NCI-H2107 (cell line): ENCODE measurements at places on chromosomes 11 and 22.

DNA sequence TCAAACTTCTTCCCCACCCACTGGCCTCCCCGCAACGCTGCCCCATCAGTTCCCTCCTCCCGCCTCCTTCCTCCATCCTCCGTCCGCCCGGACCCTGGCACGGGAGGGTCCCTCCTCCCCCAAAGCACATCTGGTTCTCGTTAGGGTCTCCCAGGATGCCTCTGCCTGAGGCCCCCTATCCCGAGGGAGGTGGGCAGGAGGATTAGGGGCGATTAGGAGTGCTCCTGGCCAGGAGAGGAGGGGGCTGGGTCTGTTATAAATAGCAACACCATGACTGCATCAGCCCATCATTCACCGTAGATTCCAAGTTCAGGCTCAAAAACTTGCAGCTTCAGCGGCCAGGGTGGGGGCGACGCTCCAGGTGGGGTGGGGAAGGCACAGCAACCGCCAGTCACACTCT, 10.4 kb downstream of the MYRF start:
- DNase-seq, result no peak

GRCh38 chr22:23778577-23778900, 5.9 kb downstream of the MMP11 start:
- no peak for DNase-seq

DNA sequence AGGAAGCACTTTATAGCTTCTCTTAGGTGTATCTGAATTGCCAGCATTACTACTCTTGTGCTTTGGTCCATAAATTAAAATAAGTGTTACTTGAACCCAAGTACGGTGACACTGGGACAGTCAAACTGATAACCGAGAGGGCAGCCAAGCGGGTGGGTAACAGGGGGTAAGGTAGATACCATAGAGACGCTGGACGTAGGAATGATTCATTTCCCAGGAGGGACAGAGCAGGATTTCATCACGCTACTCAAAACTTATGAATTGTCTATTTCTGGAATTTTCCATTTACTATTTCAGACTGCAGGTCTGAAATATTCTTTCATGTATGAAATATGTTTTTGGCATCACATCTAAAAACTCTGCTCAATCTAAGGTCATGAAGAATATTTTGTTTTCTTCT, 14.8 kb upstream of the SPATA19 start:
- DNase-seq, result no peak

DNA sequence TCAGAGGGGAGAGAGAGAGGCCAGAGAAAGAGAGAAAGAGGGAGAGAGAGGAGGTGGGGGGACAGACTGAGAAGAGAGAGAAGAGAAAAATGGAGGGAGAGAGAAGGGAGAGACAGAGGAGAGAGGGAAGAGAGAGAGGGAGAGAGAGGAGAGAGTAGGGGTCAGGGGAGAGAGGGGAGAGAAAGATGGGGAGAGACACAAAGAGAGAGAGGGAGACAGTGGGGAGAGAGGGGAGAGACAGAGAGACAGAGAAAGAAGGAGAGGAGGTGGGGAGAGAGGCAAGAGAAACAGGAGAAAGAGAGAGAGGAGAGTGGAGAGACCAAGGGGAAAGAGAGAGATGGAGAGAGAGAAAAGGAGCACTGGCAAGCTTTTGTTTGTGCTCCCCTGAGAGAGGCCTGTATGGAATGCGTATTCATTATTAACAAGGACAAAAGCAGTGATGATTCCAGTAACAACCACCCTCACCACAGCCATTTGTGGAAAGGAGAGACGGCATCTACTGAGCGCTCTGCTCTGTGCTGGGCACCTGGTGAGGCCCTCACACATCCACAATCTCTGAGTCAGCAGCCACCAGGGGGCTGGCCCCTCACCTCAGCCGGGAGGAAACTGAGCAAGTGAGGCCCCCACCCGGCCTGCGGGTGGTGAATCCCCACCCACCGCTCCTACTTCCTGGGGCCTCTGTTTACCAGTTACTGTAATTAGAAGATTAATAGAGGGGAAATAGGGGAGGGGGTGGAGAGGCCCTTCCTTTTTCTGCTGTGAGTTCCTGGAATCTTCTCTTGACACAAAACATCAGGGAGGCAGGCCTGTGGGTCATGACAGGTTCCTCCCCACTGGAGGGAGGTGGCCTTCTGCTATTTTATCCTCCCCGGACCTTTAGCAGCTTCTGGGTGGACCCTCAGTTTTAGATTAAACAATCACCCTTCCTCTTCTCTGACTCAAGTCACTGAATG, 14.6 kb upstream of the MIAT start:
- no peak for DNase-seq

DNA sequence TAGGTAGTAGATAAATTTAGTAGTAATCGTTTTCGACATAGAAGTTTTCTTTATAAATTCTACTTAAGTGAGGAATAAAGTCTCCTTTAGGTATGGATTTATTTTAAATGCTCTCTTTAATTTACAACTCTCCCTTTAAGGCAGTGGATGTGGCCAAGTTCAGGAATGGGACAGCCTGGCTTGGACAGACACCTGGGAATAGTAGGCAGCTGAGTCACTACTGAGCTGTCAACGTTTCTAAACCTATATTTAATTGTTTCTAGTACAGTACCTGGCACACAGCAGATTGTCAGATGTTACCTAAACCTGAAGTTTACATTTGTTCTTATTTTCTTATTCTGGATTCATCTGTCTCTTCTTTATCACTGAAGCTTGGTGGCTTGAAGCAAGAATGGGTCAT, 85.1 kb downstream of the DEPDC5 start:
- DNase-seq, result no peak
